HT-29 (cell line): ENCODE measurements at places on chromosomes 5 and 9. TPM values are rescaled to one million over a fixed set of nuclear protein-coding genes. Genes with fewer than 3 reads are reported as not detected.

DNA sequence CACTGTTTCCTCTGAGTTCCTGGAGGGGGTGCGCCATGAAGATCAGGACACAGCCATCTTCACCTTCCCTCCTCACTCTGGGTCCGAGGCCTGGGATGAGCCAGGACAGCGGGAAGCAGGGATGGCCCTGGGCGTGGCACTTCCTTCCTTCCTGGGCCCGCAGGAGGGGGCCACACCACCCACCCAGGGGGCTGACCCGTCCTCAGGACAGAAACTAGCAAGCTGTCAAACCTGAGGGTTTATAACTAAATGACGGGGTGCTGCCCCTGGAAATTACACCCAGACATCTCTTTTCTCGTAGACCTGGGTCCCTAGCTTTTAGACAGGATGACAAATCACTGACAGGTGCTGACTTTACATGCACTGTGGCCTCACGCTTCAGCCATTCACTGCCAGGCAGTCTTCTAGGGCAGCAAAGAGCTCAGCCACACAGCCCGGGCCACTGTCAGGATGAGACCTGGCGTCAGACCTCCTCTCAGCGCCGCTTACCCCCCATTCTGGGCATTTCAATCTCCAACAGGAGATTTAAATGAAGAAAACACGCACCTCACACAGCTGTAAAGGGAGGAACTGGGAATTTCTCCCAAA is 8.1 kb downstream of the FCN2 start:
- no peak for DNase-seq

GRCh38 chr5:42621662-42622061 is 135.0 kb upstream of the CCDC152 start:
- no peak for DNase-seq

- no peak for DNase-seq
These were observed 148.6 kb upstream of the KLF9 start for GRCh38 chr9:70563010-70563409.

DNA sequence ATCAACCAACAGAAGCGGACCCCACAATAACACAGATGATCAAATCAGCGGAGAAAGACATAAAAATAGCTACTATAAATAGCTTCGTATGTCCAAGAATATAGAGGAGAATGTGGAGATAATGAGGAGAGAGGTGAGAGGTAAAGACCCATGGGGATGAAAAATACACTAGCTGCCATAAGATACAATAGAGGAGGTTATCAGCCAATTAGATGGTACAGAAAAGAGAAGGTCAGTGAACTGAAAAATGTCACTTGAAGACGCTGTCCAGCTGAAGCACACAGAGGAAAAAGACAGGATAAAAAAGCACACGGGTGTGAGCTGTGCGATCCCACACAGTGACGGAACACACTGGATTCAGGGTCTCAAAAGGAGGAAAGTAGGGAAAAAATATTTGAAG is 73.4 kb downstream of the OLFM1 start:
- no peak for DNase-seq

GRCh38 chr5:143638654-143639053 is 173.3 kb upstream of the HMHB1 start:
- no peak for DNase-seq

- DNase-seq: no peak
These were observed 73.4 kb upstream of the FREM1 start for GRCh38 chr9:14983599-14983998.

DNA sequence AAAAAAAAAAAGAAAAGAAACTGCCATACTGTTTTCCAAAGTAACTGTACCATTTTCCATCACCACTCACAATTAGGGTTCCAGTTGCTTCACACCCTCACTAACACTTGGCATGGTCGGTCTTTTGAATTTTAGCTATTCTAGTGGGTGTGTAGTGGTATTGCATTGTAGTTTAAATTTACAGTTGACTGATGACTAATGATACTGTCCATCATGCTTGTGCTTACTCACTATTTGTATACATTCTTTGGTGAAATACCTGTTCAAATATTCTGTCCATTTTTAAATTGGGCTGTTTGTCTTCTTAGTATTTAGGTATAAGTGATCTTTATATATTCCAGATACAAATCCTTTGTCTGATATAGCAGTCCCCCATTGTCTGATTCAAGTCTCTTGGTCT is 36.2 kb upstream of the ZNF169 start:
- no peak for DNase-seq

- DNase-seq: no peak
These were observed 173.1 kb downstream of the YTHDC2 start for GRCh38 chr5:113686599-113686998.

DNA sequence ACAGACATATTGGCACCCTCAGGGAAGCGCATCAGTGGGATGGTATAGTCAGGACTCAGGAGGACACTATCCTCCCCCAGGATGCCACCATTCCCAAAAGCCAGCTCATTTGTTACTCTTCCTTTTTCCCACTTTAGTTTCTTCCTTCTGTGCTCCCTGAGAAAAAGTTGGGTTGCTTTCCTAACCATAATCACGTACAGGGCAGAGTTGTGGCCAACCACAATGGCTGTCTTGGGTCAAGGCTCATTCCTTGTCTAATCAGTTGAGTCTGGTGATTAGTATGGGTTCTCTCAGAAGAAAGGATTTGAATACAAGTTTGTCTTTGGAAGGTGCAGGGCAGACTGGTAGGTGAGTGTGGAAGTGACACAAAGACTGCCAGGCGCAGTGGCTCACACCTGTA is 26.6 kb upstream of the ATP6V1G1 start:
- no peak for DNase-seq

- DNase-seq: peak; percentile 95
These were observed 2.9 kb downstream of the JAK2 start for GRCh38 chr9:4987961-4988421.

DNA sequence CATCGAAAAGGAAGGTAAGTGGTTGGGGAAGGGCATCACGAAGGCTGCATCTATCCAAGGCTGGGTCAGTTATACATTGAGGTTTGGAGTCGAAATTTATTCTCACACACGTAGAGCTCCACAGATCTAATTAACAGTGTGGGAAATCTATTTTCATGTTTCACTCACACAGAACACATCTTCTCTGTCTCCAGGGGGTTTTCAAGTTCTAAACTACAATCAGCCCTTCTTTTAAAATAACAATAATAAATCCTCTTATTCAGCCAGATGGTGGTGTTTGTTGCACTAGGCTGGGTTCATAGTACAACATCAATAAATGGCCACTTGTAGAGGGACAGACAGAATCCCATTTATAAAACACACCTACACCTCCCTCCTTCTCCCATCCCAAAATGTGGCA is 174.5 kb upstream of the KLF9 start:
- no peak for DNase-seq

- DNase-seq: no peak
These were observed at the start of gene EGFL7 for GRCh38 chr9:136662656-136663581. Gene EGFL7, plus strand, starts transcription at chr9:136662916. Its CDS starts 5,367 bp downstream, at chr9:136668283.

DNA sequence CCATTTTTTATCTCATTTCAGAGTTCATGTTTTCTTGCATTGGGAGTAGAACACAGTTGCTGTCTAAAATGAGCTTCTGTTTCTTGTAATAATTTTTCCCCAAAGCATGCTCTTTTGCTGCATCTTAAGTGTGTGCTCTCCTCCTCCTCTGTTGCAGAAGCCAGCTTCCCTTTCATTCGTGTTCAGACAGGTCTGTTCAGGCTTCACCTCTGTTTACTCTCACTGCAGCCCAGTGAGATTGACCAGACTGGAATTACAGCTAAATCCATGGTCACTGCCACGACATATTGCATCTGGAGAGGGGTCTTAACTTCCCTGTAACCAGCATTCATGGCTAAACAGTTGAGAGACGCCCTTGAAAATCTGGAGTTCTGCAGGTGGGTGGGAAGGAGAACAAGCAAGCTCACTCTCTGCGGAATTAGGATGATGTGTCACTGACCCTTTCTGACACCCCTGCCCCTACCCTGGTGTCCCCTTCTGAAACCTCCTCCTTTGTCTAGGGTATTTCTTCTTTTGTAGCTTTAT is 223.2 kb downstream of the FSTL4 start:
- no peak for DNase-seq

- DNase-seq: peak; percentile 59
These were observed 50.8 kb downstream of the KCNN2 start for GRCh38 chr5:114412510-114413171.

GRCh38 chr9:137174722-137175293 is 3.0 kb upstream of the TMEM210 start:
- no peak for DNase-seq

- no peak for DNase-seq
These were observed 1.6 kb upstream of the HK3 start for GRCh38 chr5:176900780-176901204.

GRCh38 chr5:651296-652022 is 39.3 kb downstream of the CEP72 start:
- DNase-seq: no peak

DNA sequence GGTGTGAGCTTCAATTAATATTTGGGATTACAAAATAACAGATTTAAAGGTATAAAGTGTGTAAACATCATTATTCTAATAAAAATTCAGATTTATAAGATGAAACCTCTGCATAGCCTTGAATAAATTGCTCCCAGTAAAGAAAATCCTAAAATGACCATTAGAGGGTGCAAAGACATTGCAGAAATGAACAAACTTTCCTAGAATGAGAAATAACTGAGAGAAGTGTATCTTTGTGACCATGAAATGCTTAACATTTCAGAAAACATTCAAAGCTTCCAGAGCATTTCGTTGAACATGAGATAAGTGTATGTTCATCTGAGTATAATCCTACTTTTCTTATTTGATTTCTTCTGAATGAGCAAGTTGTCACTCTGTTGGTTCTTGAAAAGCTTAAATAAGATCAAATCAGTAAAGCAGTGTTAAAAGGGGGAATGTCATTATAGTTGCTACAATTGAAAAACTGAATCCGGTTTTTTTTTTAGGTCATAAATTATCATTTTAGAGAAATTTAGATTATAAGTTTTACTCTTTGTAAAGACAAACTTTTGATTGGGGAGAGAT is 24.7 kb upstream of the NUDT12 start:
- peak; percentile 49 for DNase-seq

- DNase-seq: no peak
These were observed 92.4 kb downstream of the ARHGAP26 start for GRCh38 chr5:142862594-142862993.

GRCh38 chr5:130706696-130707095 is 458.4 kb downstream of the HINT1 start:
- no peak for DNase-seq

GRCh38 chr5:58961631-58962280 is 378.9 kb downstream of the RAB3C start:
- DNase-seq: no peak

- peak; percentile 96 for DNase-seq
These were observed 30.8 kb downstream of the CD180 start for GRCh38 chr5:67165526-67166459.

GRCh38 chr5:98489021-98489420 is 284.4 kb upstream of the RGMB start:
- no peak for DNase-seq

GRCh38 chr5:5767286-5767928 is 344.9 kb downstream of the ICE1 start:
- DNase-seq: no peak

The HEMGN gene
- not detected in 2 replicates for total RNA-seq

The ELOVL7 gene
- 4.4 and 6.4 TPM in 2 replicates for total RNA-seq

The CCDC180 gene
- 0.13 TPM in 1 of 2 replicates, not detected in the other for total RNA-seq

The CCL27 gene
- total RNA-seq: not detected in 2 replicates

The C5orf58 gene
- not detected in 2 replicates for total RNA-seq

The ENHO gene
- 0.94 and 1.4 TPM in 2 replicates for total RNA-seq

The OSMR gene
- total RNA-seq: not detected in 2 replicates
